Activated effector memory CD4-positive, alpha-beta T cell treated with anti-CD3 and anti-CD28 coated beads, Interleukin-2, amount 50 U/mL, for 16 hours (primary cell): ENCODE measurements at places on chromosomes 1 and 21.

- DNase-seq = no peak
These were observed 9.7 kb upstream of the ATAD3B start for GRCh38 chr1:1461721-1462317.

- DNase-seq = peak; percentile 80
These were observed 1.7 kb upstream of the ADAR start for GRCh38 chr1:154609398-154610380.

- no peak for DNase-seq
These were observed 242.1 kb upstream of the PRMT6 start for GRCh38 chr1:106814418-106814817.

DNA sequence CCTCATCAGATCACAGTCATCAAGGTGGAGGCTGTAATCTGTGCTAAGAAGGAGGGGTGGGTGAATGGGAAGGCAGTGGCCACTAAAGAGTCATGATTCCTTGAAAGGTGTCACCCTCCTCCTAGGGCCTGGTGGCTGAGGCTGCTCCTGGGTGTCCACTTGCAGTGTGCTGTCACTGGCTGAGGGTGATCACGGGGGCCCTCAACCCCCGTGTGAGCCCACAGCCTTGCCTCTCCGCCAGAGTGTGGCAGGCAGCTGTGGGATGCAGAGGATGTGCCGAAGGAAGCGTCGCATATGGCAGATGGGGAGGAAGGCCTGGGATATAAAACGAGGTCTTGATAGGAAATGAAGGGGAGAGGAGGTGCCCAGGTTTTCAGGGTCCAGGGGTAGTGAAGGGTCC, 476.5 kb downstream of the PTPRU start:
- DNase-seq = no peak

GRCh38 chr1:182649041-182649440, 35.3 kb downstream of the RGS8 start:
- DNase-seq = no peak

DNA sequence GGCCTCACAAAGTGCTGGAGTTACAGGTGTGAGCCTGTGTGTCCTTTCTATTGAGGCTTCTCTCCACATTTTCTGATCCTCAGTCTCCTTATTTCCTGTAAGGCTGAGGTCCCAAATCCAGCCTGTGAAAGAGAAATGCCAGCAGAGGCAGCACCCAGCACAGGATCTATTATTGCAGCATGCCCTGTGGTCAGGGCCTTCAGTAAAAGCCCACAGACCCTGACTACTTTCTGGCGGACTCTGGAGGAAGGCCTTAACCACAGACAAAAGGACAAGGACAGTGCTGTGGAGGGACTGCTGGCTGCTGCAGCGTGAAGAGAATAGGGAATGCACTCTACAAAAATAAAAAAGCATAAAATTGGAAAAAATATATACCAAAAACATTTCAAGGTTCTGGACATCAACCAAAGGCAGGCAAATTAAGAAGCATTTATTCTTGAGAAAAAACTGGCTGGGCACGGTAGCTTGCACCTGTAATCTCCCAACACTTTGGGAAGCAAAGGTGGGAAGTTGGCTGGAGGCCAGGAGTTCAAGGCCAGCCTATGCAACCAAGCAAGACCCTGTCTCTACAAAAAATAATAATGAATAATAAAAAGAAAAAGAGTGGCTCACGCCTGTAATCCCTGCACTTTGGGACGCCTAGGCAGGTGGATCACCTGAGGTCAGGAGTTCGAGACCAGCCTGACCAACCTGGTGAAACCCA, 9.4 kb upstream of the PGD start:
- no peak for DNase-seq

DNA sequence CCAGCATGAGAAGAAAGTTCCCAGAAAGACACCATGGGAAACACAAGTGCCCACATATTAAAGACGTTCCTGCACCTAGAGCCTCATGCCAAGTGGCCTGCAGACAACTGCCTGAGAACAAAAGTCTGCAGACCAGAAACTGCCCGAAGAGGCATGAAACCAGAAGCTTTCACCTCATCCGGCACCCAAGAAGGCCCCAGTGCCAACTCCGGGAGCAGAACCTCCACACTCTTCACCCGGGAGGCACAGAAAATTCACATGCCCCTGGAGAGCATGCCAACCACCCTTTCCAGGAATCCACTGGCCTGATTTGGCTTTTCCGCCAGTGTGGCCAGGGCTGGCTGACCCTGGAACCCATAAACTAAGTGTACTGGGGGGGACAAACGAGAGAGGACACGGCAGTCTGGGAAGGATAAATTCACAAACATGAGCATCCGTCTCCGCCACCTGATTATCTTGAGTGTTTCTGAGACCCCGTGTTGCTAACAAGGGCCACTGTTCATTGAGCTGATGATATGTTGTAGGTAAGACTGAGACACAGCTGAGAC, 6.8 kb downstream of the TFF2 start:
- DNase-seq = peak; percentile 33

- DNase-seq = no peak
These were observed 42.8 kb upstream of the CACYBP start for GRCh38 chr1:174956976-174957375.

DNA sequence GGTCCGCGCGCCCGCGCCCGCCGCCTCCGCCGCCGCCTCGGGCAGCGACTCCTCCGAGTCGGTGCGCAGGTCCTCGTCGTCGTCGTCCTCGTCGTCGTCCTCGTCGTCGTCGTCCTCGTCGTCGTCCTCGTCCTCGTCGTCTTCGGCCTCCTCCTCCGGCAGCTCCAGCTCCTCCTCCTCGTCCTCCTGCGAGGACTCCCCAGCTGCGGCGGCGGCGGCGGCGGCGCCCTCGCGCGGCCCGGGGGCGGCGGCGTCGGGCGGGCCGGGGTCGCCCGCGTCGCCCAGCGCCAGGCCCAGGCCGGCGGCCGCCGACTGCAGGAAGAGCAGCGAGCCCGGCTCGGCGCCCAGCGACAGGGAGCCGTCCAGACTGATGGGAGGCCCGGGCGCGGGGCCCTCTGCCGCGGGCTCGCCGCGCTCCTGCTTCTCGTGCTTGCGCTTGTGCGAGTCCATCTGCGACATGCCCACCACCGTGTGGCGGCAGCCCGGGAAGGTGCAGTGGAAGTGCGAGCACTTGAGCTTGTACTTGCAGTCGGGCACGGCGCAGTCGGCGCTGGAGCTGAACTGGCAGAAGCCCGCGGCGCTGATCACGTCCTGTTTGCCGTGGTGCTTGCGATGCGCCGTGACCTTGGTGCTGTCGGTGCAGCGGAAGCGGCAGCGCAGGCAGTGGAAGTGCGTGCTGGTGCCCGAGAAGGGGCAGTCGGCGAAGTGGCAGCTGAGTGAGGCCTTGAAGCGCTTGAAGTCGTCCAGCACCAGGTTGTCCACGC, 157.3 kb downstream of the CASZ1 start:
- DNase-seq = no peak

DNA sequence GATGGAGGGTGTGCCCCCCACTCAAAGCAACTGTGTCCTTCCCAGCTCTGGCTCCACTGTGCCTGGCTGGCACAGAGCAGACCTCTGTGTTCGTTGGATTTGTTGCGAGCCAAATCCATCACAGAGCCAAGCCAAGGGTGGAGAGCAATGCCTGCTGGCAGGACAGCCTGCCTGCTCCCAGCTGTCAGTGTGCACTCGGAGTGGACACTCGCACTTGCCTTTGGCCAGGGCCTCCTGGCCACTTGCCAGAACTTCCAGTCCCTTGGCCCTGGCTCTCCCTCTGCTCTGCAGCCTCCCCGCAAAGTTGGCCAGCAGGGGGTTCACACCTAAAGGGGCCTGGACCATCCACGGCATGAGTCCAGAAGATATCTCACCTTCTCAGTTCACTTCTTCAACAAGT, 16.4 kb downstream of the HEYL start:
- DNase-seq = no peak

- no peak for DNase-seq
These were observed 239.1 kb downstream of the OMA1 start for GRCh38 chr1:58307431-58307830.

GRCh38 chr1:227948493-227949260, 945 bp upstream of the WNT9A start:
- DNase-seq = peak; percentile 62

DNA sequence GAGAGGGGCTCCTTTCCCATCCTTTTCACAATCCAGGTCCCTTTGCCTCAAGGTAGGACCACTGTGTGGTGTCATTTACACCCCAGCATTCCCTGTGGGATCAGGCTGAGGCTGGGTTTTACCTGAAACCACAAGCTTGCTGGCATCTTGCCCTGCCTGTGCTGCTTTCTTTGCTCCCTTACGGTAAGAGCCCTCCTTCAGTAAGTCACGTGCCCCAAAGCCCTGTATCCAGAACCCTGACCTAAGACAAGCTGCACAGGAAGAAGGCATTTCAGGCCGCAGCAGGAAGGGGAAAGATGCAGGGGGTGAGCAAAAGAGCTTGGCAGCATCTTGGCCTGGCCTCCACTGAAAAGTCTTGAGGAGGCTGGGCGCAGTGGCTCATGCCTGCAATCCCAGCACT, 58.4 kb downstream of the KLHDC7A start:
- DNase-seq = no peak

DNA sequence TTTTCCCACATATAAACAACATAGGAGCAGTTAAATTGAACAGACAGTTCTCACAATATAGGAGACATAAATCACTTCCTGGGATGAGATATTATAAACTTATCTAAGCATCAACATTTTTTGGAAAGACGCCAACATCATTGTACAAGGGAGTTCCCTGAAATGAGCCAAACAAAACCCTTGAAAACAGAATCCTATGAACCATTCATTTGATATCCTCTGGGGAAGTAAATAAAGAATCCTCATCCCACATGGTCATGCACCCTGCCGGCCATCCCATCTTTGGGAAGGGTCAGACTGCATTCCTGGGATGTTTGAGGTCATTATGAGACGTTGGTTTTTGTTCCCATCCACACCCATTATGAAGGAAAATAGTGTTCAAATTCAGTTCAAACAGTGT, 111.8 kb upstream of the USP25 start:
- DNase-seq = no peak

DNA sequence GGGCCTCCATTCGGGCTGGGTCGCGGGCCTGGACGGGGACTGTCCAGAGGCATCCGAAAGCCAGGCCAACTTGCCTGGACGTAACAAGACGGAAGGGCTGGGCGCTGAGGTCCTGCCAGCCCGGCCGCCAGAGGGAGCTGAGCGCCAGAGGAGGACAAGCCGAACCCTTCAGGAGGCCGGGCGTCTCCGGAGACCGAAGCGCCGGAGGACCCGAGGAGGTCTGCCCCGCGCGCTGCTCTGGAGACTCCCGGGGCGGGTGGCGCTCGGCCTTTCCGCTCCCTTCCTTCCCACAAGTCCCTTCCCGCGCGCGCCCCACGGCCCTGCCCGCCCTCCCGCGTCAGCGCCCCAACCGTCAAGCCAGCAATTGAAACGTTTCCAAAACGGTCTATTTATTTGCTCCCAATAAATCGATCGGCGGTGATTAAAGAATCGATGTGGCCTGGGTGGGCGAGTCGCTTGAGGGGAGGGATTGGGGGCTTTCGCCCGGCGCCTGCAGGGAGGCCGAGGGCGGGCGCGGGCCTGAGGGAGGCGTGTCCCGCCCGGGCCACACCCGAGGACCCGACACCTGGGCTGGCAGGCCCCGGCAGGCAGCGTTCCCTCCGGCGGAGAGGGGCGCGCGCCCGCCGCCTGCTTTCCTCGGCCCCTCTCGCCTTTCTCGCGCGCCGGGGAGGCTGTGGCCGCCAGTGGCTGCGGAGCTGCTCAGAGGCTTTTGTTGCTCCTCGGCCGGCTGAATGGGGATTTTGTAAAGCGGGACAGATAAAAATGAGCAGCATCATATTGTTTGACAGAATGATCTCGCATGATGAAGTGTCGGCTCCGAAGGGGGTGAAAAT, 5.2 kb upstream of the FOXD3 start:
- DNase-seq = peak; percentile 81

GRCh38 chr1:28974432-28974831, 60.1 kb downstream of the EPB41 start:
- no peak for DNase-seq

DNA sequence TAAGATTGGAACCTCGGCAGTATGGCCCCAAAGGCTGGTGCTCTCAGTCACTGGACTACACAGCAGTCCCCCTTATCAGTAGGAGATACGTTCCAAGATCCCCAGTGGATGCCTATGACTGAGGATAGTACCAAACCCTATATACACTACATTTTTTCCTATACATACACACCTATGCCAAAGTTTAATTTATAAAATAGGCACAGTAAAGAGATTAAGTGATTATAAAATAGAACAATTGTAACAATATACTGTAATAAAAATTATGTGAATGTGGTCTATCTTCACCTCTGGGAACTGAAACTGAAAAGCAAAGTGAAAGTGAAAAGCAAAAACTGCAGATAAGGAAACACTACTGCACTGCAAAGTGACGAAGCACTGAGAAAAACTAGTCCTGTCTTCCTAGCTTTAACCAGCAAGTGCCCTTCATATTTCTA, 96.8 kb downstream of the INTS7 start:
- DNase-seq = no peak

DNA sequence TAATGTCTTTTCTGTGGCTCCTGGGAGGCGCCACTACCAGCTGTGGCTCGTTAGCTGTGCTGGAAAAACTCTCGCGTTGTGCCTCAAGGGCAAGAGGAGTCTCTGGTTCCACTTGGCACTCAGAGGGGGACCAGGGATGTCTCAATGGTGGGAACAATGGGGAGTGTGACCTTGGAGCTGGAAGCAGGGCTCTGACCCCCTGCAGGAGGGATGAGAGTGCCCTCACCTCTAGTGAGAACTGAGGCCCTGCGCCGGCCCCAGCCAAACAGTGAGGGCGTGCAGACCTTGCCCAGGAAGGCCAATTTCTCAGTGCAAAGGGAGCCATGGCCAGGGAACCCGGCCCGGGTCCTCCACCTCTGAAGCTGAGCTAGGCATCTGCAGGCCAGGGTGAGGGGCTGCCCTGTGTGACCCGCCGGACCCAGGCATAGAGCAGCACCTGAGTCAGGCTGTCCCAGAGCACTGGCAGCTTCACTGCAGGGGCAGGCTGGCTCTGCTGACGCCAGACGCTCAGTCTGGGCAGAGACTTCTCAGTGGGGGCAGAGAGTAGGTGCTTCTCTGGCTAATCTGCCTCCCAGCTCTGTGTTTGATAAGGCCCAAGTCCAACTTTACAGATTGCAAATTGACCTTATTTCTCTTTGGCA, 1.8 kb downstream of the RD3 start:
- DNase-seq = no peak

DNA sequence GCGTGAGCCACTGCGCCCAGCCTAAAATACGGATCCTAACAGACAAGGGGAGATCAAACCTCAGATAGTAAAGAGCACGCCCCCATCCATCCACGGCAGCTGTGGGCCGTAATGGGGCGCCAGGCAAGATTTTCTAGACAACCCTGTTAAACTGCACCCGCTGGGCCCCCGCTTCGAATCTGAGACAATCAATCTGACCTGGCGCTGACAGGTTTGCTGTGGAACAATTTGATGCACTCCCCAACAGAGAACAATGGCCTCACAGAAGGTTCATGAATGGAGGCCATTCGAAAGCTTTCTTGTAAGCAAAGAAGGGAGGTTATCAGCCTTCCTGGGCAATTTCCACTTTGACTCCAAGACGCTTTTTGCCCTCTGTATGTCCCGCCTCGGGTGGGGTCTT, 30.5 kb downstream of the CLSTN1 start:
- DNase-seq = no peak

DNA sequence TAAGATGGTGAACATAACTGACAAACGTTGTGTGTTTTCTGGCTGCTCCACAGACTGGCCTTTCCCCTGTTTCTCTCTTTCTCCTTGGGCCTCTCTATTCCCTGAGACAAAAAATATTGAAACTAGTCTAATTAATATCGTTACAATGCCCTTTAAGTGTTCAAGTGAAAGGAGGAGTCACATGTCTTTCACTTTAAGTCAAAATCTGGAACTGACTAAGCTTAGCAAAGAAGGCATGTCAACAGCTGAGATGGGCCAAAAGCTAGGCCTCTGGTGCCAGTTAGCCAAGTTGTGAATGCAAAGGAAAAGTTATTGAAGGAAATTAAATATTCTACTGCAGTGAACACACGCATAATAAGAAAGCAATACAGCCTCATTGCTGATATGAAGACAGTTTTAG, 32.2 kb upstream of the FCRL3 start:
- no peak for DNase-seq
